ENCODE measurements at places on chromosomes 5 and 9. TPM values are rescaled to one million over a fixed set of nuclear protein-coding genes. Genes with fewer than 3 reads are reported as not detected.

GRCh38 chr9:98084396-98084795 lies 27.9 kb downstream of the NANS start:
- no peak for DNase-seq

The LCP2 gene
- total RNA-seq: not detected

- DNase-seq: peak; percentile 91
These were observed 44.6 kb downstream of the STC2 start for GRCh38 chr5:173283318-173284288.

DNA sequence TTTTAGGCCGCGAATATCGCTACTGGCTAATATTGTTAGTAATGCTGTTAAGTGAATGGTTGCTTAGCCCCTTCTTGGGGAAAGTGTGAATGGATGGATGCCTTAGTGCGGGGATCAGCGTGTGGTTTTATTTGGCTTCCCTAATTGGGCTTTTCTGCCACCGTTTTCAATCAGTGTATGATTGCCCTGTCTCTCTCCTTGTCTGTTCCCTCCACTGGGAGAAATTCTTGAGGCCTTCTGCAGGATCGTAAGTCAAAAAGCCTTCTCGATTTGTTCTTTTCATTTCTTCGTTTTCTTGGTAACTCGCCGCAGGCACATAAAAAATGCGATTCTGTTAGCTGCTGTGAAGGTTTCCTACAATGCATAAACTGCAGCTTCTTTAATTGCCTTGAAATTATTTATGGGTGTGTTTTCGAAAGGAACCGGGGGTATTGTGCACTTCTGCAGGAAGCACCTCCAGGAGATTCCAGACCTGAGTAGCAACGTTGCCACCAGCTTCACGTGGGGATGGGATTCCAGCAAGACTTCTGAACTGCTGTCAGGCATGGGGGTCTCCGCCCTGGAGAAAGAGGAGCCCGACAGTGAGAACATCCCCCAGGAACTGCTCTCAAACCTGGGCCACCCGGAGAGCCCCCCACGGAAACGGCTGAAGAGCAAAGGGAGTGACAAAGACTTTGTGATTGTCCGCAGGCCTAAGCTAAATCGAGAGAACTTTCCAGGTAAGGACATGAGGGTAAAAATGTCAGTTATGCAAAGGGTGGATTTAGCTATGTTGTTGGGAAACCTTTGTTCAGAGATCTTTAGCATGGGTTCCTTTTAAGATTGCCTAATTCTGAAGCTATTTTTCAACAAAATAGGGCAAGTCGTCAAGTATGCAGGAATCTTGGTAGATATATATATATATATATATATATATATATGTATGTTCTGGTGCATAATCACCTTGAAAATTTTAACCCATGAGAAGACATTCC lies 700 bp downstream of the SKP2 start:
- peak; percentile 24 for DNase-seq

DNA sequence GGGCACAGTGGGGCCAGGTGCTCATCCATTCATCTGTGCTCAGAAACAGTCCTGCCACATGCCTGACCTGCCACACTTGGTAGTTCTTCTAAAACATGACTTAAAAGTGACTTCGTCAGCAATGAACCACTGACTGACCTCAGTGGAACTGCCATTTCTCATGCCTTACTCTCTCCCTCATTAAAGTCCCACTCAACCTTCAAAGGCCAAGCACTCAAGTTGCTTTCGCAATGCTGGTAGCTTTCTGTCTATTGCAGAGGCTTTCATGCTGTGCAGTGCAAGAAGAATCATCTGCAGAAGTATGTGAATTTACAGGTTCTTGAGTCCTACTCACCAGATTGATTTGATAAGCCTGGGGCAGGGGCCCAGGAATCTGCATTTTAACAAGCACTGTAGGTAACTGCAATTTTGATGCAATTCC lies 23.9 kb downstream of the B4GALT1 start:
- DNase-seq: peak; percentile 56

The SH3RF2 gene
- 49.4 TPM for total RNA-seq

DNA sequence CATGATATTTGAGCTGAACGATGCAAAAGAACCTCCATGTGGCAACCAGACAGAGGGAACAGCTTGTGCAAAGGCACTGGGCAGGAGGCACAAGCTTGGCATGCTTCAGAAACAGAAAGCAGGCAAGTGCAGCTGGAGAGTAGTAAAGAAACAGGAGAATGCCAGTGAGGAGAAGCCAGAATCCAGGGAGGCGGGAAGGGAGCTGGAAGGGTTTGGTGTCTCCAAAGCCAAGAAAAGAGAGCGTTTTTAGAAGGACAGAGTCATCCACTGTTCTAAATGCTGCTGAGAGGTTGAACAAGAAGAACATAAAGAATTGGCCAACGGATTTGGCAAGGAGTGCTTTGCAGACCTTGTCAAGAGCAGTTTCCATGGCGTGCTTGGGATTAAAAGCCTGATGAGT lies 124.7 kb downstream of the TLE1 start:
- no peak for DNase-seq

GRCh38 chr5:90718387-90718786 lies 159.8 kb downstream of the ADGRV1 start:
- DNase-seq: no peak

DNA sequence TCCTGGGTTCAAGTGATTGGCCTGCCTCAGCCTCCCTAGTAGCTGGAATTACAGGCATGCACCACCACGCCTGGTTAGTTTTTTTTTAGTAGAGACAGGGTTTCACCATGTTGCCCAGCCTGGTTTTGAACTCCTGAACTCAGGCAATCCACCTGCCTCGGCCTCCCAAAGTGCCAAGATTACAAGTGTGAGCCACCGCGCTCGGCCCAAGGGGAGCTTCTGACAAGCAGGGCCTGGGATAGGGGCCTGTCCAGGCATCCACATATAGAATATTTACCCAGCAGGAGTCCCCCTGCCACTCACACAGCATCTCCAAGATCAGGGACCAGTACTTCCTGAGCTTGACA lies 10.1 kb downstream of the IRF1 start:
- no peak for DNase-seq
